ENCODE measurements at places on chromosomes 3 and 15. TPM values are rescaled to one million over a fixed set of nuclear protein-coding genes. Genes with fewer than 3 reads are reported as not detected.

ALCAM gene
- 34.8 TPM for total RNA-seq

GRCh38 chr3:57983734-57984518, 24.3 kb upstream of the FLNB start:
- H3K27ac ChIP-seq = no peak overlapping the region
- H3K27me3 ChIP-seq = no peaks in the 10 kb centered on the region
- no peaks in the 10 kb centered on the region for H3K4me1 ChIP-seq

GRCh38 chr15:96362011-96362754, 31.7 kb downstream of the NR2F2 start:
- no peaks in the 10 kb centered on the region for H3K36me3 ChIP-seq
- no peak for DNase-seq
- H3K27ac ChIP-seq = no peak overlapping the region

- peaks cover 33% of the 10 kb centered on the region for H3K4me1 ChIP-seq
- peak; percentile 92 for DNase-seq
- no peaks in the 10 kb centered on the region for H3K27me3 ChIP-seq
- H3K36me3 ChIP-seq = no peaks in the 10 kb centered on the region
- no peak overlapping the region for H3K4me3 ChIP-seq
Measured at GRCh38 chr15:29631076-29632070, 190.9 kb downstream of the TJP1 start.

DNA sequence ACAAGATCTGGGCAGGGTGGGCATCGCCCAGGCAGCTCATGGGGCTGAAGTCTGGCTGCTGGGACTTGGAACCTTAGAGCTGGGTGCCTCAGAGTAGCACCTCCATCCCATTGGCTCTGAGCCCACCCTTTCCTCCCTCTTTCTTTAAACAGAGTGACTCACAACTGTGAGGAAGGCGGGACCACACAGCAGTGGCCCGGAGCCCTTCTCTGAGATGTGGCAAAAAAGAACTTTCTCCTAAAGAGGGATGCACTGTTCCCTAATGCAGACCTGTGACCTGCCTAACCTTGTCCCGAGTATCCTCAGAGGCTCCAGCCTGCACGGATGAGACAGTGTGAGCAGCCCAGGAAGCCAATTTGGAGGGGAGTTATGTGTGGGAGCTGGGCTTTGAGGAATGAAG, 23.6 kb downstream of the PRR20G start:
- no peaks in the 10 kb centered on the region for H3K27me3 ChIP-seq
- H3K36me3 ChIP-seq = no peaks in the 10 kb centered on the region
- no peak overlapping the region for H3K27ac ChIP-seq
- H3K4me1 ChIP-seq = no peaks in the 10 kb centered on the region
- no peak for DNase-seq
